ENCODE measurements at places on chromosomes 6 and 20.

GRCh38 chr6:102799051-102799450, 1405.5 kb downstream of the GRIK2 start:
- H3K4me3 ChIP-seq = no peak overlapping the region
- H3K27ac ChIP-seq = no peak overlapping the region
- H3K27me3 ChIP-seq = no peaks in the 10 kb centered on the region
- no peak for DNase-seq
- H3K36me3 ChIP-seq = no peaks in the 10 kb centered on the region

DNA sequence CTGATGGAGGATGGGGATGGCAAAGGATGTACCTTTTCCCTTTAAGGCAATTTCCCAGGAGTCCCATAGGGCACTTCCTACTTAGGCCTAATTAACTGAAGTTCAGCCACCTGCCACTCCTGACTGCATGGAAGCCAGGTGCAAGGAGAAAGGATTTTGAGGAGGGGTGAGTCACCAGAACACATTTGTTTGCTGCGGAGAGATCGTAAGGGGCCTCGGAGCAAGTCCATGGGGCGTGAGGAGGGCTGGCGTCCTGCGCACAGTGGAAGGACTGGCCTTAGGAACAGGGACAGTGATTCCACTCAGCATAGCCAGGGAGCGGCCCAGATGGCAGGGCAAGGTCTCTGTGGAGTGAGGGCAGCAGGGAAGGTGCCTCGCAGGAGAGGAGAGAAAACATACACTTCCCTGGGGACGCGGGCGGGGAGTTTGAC, 11.8 kb upstream of the MAP1LC3A start:
- no peaks in the 10 kb centered on the region for H3K27me3 ChIP-seq
- H3K27ac ChIP-seq = peak overlapping the region; percentile 67
- peaks cover 42% of the 10 kb centered on the region for H3K4me1 ChIP-seq
- H3K4me3 ChIP-seq = peak overlapping the region; percentile 63

DNA sequence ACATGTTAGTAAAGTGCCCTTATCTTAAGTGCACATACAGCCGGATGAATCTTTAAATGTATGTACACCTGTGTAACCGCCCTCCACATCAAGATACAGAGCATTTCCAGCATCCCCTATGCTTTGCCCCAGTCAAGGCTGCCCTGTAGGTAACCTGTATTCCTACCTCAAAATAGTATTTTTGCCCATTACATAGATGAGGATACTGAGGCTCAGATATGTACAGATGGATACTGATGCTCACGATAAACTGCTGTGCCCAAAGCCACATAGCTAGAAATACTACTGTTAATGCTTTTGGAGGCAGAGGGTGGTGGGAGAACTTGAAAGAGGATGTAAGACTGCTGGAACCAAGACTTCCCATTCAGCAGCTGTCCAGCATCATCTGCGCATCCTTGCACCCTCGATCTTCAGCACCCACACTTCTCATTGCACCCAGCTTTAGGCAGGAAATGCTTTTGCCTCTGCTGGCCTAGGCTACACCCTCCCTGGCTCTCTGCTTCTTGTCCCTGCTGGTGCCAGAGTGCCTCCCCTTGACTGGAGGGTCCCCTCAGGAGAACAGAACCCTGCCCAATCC, 27.0 kb upstream of the ZFAND3 start:
- no peaks in the 10 kb centered on the region for H3K27me3 ChIP-seq
- no peak for DNase-seq
- H3K4me3 ChIP-seq = no peak overlapping the region
- peaks cover 17% of the 10 kb centered on the region for H3K4me1 ChIP-seq
- no peaks in the 10 kb centered on the region for H3K36me3 ChIP-seq

DNA sequence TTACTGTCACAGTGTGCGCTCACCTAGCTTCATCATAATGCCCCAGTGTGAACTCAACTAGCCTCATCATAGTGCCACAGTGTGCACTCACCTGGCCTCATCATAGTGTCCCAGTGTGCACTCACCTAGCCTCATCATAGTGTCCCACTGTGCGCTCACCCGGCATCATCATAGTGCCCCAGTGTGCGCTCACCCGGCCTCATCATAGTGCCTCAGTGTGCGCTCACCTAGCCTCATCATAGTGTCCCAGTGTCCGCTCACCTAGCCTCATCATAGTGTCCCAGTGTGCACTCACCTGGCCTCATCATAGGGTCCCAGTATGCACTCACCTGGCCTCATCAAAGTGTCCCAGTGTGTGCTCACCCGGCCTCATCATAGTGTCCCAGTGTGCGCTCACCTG, 10.6 kb downstream of the TMEM242 start:
- H3K27me3 ChIP-seq = no peaks in the 10 kb centered on the region
- no peak overlapping the region for H3K4me3 ChIP-seq
- H3K27ac ChIP-seq = no peak overlapping the region
- H3K36me3 ChIP-seq = peaks cover 22% of the 10 kb centered on the region

DNA sequence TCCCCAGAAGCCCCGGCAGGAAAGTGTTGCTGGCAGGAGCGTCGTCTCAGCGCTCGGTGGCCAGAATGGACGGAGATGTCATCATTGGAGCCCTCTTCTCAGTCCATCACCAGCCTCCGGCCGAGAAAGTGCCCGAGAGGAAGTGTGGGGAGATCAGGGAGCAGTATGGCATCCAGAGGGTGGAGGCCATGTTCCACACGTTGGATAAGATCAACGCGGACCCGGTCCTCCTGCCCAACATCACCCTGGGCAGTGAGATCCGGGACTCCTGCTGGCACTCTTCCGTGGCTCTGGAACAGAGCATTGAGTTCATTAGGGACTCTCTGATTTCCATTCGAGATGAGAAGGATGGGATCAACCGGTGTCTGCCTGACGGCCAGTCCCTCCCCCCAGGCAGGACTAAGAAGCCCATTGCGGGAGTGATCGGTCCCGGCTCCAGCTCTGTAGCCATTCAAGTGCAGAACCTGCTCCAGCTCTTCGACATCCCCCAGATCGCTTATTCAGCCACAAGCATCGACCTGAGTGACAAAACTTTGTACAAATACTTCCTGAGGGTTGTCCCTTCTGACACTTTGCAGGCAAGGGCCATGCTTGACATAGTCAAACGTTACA, 817 bp downstream of the GRM1 start:
- no peak overlapping the region for H3K4me3 ChIP-seq
- no peak for DNase-seq
- H3K36me3 ChIP-seq = no peaks in the 10 kb centered on the region
- H3K27me3 ChIP-seq = peaks cover 68% of the 10 kb centered on the region

DNA sequence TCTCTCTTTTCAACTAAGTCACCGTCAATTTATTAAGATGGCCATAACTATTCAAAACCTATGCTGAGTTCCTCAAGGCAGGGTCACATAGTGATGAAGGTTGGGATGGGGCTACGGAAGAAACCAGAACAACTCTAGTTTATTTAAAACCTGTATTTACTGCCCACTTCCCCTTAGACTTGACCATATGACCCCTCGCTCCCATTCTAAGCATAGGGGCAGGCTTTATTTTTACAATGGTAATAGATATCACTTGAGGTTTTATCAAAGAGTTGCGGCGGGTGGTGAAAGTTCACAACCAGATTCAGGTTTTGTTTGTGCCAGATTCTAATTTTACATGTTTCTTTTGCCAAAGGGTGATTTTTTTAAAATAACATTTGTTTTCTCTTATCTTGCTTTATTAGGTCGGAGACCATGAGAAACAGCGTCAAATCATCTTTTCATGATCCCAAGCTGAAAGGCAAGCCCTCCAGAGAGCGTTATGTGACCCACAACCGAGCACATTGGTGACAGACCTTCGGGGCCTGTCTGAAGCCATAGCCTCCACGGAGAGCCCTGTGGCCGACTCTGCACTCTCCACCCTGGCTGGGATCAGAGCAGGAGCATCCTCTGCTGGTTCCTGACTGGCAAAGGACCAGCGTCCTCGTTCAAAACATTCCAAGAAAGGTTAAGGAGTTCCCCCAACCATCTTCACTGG, 5.5 kb downstream of the EDN1 start:
- H3K27ac ChIP-seq = peak overlapping the region; percentile 81
- H3K4me1 ChIP-seq = peaks cover 22% of the 10 kb centered on the region
- DNase-seq = no peak
- peaks cover 8% of the 10 kb centered on the region for H3K36me3 ChIP-seq

GRCh38 chr20:41095110-41095969, 42.0 kb upstream of the PLCG1 start:
- no peaks in the 10 kb centered on the region for H3K27me3 ChIP-seq
- no peak overlapping the region for H3K4me3 ChIP-seq
- DNase-seq = no peak

DNA sequence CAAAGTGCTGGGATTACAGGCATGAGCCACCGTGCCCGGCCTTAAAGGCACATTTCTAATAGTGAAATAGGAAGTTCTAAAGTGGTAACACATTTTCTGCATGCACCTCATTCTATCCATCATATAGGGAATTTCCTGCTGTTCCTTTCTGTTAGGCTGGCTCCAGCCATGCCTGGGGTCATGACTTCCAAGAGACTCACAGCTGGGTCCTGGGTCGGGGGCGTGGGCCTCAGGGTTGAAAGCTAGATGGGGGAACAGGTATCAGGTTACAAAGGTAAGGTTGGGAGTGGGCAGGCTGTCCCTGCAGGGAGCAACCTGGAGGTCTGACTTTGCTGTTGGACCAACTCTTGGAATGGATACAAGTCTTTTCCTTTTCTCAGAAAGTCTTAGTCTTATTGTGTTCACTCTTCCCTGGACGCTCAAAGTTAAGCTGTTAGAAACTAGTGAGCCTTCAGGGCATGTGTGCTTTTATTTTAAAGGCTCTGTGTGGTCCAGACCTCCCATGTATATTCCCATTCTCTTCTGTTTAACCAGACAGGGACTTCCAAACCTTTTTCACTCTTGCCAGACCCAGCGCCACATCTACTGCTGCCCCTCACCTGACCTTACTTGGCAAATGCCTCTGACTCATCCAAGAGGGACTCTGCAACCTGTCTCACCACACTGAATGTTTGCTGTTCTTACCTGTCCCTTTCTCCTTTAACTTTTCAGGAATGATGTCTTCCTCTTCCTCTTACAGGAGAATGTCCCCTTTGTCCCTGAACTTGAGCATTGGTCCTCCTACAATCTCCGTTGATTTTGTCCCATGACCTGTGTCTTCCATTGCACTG, 64.4 kb downstream of the TMEM170B start:
- peaks cover 55% of the 10 kb centered on the region for H3K4me1 ChIP-seq
- peaks cover 4% of the 10 kb centered on the region for H3K36me3 ChIP-seq
- no peaks in the 10 kb centered on the region for H3K27me3 ChIP-seq
- DNase-seq = no peak
- peak overlapping the region; percentile 4 for H3K27ac ChIP-seq
- peak overlapping the region; percentile 10 for H3K4me3 ChIP-seq

GRCh38 chr20:646107-646867, 6.7 kb downstream of the SRXN1 start:
- H3K4me1 ChIP-seq = peaks cover 10% of the 10 kb centered on the region
- peaks cover 13% of the 10 kb centered on the region for H3K27me3 ChIP-seq
- no peak overlapping the region for H3K4me3 ChIP-seq
- H3K27ac ChIP-seq = peak overlapping the region; percentile 50
- DNase-seq = no peak

- H3K27ac ChIP-seq = peak within 1 kb of the TSS; percentile 56
- H3K4me1 ChIP-seq = peaks cover 23% of the 10 kb centered on the region
- DNase-seq = no peak
- H3K36me3 ChIP-seq = peaks cover 3% of the 10 kb centered on the region
- peak within 1 kb of the TSS; percentile 96 for H3K4me3 ChIP-seq
Observed at GRCh38 chr6:109455437-109456110, at the start of gene MICAL1. Gene MICAL1, minus strand, starts transcription at chr6:109455772. Its CDS starts 1,576 bp downstream, at chr6:109454196.

GRCh38 chr20:237489-237888, 10.4 kb downstream of the DEFB129 start:
- H3K27ac ChIP-seq = no peak overlapping the region
- no peaks in the 10 kb centered on the region for H3K36me3 ChIP-seq
- DNase-seq = no peak
- H3K4me3 ChIP-seq = no peak overlapping the region

- H3K36me3 ChIP-seq = no peaks in the 10 kb centered on the region
- H3K4me1 ChIP-seq = no peaks in the 10 kb centered on the region
- DNase-seq = no peak
- H3K27ac ChIP-seq = no peak overlapping the region
- no peak overlapping the region for H3K4me3 ChIP-seq
- H3K27me3 ChIP-seq = no peaks in the 10 kb centered on the region
Observed at GRCh38 chr6:105560611-105561066, 157.8 kb upstream of the PREP start.

GRCh38 chr6:14936861-14937260, 309.0 kb upstream of the JARID2 start:
- DNase-seq = no peak
- no peaks in the 10 kb centered on the region for H3K36me3 ChIP-seq
- no peak overlapping the region for H3K4me3 ChIP-seq
- peaks cover 20% of the 10 kb centered on the region for H3K4me1 ChIP-seq
- H3K27ac ChIP-seq = no peak overlapping the region

DNA sequence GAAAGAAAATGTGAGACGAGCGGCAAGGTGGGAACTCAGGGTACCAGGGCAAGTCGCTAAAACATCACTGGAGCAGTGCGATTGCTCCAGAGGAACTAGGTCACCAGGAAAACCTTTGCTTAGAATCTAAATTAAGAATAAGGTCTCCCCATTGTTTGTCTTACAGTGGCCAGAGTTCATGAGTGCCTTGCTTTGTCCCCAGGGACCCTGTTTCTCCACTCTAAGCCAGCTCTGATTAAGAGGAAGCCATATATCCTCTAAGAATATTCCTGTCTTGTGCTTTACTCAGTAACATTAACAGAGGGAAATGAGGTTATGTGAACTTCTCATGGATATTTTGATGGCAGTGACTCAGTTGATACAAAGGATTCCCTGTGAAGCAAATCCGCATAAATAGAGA, 305.8 kb downstream of the CD83 start:
- H3K27me3 ChIP-seq = no peaks in the 10 kb centered on the region
- H3K4me1 ChIP-seq = peaks cover 8% of the 10 kb centered on the region
- no peak for DNase-seq

DNA sequence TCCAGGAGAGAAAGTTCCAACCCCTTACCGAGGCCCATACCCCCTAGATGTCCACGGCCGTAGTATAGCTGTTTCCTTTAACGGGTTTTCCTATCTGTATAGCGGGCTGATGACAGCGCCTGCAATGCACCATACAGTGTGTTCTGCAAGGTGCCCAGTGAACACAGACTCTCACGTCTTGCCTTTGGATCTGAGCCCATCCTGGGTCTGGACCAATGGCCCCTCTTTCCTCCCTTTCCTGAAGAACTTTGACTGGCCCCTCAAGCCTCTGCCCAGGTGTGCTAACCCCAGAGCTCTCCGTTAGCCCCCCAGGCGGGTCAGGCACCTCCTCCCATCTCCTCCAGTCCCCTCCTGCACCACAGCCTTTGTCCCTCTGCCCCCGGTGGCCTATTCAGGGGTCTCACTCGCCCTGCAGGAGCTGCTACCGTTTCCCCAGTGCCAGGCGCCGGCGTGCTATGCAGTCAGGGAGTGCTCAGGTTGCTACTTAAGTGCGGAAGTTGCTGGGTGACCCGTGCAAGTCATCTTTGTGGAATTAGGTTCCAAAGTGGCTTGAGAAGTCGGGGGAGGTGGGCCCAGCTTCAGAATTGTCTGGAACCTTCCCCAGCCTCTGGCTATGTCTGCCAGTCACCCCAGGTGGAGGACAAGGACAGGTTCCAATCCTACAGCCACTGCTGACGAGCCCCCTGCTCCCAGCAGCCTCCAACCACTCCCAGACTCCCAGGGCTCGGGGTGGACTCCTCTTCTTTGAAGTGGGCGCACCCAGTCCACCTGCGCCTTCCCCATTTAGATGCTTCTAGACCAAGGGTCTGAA, 35.0 kb upstream of the ZBP1 start:
- peaks cover 9% of the 10 kb centered on the region for H3K27me3 ChIP-seq
- peak; percentile 60 for DNase-seq
- no peaks in the 10 kb centered on the region for H3K36me3 ChIP-seq
- H3K4me3 ChIP-seq = no peak overlapping the region
- peaks cover 6% of the 10 kb centered on the region for H3K4me1 ChIP-seq
- no peak overlapping the region for H3K27ac ChIP-seq

Measured in type B pancreatic cell (in vitro differentiated cells).